CD4-positive, alpha-beta T cell treated with Interleukin-1 beta for 1 hour (primary cell): ENCODE measurements at places on chromosomes 4 and X.
A peak's percentile ranks its signal among the peaks of the same experiment; 100 is the strongest.

- no peak for DNase-seq
Measured at GRCh38 chr4:177444911-177445736, 2.9 kb upstream of the AGA start.

- DNase-seq: peak; percentile 91
Measured at GRCh38 chrX:130091980-130092522, 18.2 kb downstream of the ELF4 start.

GRCh38 chrX:110394651-110395050, 36.0 kb downstream of the RTL9 start:
- no peak for DNase-seq

DNA sequence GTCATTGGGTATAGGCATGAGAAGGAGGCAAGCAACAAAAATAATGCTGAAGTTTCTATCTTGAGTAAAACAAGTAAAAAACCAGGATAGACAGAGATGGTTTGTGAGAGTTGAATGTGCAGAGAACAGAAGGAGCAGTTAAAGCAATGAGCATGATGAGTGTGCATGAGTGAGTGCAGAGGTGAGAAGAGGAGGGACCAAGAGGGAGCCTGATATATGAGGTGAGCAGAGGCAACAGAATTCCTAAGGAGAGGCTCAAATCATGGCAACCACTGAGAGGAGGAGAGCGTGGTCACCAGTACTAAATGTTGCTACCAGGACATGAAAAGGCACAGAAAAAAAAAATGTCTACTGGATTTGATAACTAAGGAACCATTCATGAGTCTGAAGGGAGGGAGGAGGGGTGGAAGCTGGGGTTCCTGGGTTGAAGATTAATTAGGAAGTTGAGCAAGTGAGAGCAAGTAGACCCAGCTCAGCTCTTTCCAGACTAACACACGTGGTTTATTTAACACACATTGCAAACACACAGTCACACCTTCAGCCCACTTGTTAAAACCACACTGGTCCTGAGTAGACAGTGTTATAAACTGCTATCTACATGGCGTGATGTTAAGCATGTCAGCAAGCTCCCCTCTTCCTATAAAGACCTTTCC, 69.0 kb upstream of the IQCM start:
- no peak for DNase-seq

DNA sequence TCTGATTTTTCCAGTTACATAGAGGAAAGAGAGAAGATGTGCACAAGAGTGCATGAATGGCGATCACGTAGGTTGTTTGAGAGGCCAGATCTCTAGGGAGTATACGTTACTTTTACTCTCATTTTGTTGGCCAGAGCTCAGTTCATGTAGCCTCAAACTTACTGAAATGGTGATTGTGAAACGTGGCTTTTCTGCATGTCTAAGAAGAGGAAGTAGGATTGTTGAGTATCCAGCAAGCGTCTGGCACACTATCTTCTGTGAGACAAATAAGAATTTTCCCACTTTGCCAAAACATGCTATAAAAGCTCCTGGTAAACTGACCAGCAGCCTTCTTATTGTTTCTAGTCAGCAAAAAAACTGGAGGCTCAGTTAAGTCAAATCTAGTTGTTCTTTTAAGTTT, 264.5 kb upstream of the EMCN start:
- no peak for DNase-seq

DNA sequence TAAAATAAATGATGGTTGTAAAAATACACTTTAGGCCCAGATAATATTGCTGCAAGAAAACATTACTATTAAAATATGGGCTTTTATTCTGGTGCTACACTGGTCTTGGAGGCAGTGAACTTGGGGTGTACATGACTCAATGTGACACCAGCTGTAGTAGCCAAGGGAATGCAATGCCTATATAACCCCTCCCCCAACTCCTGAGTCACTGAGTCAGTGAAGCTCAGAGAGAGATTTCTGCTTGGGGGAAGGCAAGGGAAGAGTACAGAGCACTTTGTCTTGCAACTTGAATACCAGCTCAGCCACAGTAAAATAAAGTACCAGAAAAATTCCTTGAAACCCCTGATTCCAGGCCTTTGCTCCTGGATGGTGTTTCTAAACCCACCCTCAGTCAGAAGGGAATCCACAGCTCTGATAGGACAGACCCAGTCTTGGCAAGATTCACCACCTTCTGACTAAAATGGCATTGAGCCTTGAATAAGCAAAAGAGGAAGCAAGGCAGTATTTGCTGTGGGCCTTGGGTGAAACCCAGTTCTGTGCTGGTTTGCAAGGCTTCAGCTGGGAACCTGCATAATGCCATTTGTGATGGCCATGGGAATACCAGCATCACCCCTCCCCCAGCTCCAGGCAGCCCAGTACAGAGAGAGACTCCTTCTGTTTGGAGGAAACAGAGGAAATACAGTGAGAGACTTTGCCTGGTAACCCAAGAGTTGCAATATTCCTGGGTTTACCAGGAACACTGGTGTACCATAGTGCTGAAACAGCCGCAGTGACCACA, 209.9 kb downstream of the IQCM start:
- no peak for DNase-seq

- DNase-seq: no peak
Measured at GRCh38 chrX:13661735-13662288, 8.9 kb downstream of the TCEANC start.

- no peak for DNase-seq
Measured at GRCh38 chr4:48350871-48351270, 9.5 kb downstream of the SLAIN2 start.

GRCh38 chr4:145177511-145177905, 2.9 kb downstream of the OTUD4 start:
- peak; percentile 24 for DNase-seq

GRCh38 chrX:39563178-39563577, 534.6 kb downstream of the BCOR start:
- DNase-seq: no peak

GRCh38 chr4:19803406-19803805, 448.3 kb upstream of the SLIT2 start:
- DNase-seq: no peak

DNA sequence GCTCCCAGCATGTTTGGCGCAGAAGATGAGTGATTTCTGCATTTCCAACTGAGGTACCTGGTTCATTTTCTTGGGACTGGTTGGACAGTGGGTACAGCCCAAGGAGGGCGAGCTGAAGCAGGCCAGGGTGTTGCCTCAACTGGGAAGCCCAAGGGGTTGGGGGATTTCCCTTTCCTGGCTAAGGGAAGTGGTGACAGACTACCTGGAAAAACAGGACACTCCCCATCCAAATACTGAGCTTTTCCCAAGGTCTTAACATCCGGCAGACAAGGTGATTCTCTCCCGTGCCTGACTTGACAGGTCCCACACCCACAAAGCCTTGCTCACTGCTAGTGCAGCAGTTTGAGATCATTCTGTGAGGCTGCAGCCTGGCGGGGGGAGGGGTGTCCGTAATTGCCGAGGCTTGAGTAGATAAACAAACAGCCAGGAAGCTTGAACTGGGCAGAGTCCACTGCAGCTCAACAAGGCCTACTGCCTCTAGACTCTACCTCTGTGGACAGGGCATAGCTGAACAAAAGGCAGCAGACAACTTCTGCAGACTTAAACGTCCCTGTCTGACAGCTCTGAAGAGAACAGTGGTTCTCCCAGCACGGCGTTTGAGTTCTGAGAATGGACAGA, 307.7 kb upstream of the ARSJ start:
- DNase-seq: no peak

DNA sequence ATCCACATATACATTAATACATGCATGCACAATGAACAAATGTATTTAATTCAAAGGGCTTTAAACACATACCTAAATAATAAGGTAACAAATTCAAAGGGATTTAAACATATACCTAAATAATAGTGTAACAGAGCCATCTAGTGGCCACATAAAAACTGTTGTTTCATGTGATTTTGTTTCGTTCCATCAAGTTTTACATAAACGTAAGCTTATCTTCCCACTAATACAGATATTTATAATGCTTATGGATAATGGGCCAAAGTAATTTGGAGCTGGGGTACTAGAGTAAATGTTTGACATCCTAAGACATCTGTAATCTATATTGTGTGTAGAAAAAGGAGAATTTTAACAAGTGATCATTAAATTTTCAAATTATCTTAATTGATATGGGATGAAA, 82.3 kb downstream of the PRSS12 start:
- peak; percentile 57 for DNase-seq

- no peak for DNase-seq
Measured at GRCh38 chrX:45722471-45722870, 521.8 kb upstream of the DIPK2B start.

GRCh38 chrX:56554870-56555269, 8.6 kb upstream of the UBQLN2 start:
- no peak for DNase-seq

DNA sequence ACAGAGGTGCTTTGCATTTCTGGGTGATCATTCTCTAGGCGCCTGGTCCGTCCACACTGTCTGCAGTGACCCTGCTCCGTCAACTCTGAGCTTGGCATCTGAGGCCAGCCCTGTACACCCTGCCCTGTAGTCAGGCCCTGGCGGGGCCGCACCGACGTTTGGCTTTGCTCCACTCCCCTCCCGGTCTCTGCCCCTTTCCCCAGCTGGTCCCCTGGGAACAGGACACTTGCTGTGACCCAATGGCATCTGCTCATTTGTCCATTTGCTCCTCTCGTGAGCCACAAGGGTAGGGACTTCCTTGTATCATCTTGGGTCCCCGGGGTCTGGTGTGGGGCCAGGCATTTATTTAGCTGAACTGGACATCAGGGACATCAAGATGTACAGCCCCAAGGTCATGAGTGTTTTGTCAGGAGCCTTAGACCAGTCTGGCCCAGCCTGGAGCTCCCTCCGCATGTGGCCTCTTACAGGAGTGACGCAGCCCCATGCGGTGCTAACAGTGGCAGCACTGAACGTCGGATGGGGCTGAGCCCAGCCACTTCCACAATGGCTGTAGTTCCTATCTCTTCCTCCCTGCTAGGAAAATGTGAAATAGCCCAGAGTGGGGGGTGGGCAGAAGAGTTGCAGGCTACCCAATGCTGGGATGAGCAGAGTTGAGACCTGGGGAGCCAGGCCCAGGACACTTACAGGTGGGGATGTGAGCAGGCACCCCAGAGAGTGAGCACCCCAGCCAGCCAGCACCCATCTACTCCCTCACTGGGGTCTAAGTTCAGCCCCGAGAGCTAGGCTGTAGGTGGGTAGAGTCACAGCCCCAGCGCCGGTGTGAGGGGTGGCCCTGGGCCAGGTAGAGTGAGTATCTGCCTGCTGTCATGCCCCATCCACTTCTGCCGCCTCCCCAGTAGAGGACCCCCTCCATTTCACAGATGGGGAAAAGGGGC, 2.0 kb upstream of the SH3BP2 start:
- DNase-seq: peak; percentile 48

- no peak for DNase-seq
Measured at GRCh38 chrX:34132028-34132427, at the start of gene FAM47A. TSS of gene FAM47A (minus strand) at chrX:34132314. CDS start at chrX:34132278, 36 bp downstream.

GRCh38 chr4:124641715-124642381, 70.7 kb downstream of the ANKRD50 start:
- DNase-seq: no peak

GRCh38 chrX:134315866-134316265, 78.9 kb downstream of the CCDC160 start:
- no peak for DNase-seq

DNA sequence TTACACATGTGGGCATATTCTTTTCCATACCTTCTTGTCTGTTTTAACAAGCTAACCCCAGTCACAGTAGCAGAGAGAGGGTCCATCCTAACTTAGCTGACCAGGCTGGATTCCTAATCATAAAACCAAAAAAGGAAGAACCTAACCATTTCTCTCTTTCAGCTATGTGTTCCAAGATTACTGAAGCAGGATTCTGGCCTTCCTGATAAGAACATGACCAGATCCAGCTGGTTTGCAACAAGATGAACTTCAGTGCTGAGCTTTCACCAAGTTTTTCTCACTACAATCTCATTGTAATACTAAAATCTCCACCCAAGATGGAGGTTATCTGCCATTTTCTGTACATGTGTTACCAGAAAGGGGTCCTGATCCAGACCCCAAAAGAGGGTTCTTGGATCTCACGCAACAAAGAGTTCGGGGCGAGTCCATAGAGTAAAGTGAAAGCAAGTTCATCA, 20.4 kb upstream of the UBA6 start:
- DNase-seq: no peak

DNA sequence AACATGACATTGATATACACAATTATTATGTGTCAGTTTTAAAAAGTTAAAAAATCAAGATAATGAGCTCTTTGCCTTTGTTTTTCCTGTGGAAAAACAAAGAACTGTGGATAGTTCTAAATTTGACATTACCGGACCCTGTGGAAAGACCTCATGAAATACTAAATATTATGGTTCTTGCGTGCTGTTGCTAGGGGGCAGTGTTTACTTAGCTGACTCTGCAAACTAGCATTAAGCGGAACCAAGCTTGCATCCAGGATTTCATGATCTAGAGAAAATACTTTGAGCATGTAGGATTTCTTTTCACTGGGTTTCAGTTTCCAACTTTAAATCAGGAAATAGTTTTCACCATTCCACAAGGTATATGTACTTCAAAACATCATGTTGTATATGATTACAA, 33.6 kb downstream of the CLCN4 start:
- DNase-seq: no peak

- DNase-seq: no peak
Measured at GRCh38 chr4:30768277-30768676, 48.1 kb downstream of the PCDH7 start.

- DNase-seq: no peak
Measured at GRCh38 chrX:63918611-63919010, 133.6 kb upstream of the ARHGEF9 start.
